Gastroesophageal sphincter (tissue), 4 donors: ENCODE measurements at places on chromosomes 13 and 19. TPM values are rescaled to one million over a fixed set of nuclear protein-coding genes. Genes with fewer than 3 reads are reported as not detected.

DNA sequence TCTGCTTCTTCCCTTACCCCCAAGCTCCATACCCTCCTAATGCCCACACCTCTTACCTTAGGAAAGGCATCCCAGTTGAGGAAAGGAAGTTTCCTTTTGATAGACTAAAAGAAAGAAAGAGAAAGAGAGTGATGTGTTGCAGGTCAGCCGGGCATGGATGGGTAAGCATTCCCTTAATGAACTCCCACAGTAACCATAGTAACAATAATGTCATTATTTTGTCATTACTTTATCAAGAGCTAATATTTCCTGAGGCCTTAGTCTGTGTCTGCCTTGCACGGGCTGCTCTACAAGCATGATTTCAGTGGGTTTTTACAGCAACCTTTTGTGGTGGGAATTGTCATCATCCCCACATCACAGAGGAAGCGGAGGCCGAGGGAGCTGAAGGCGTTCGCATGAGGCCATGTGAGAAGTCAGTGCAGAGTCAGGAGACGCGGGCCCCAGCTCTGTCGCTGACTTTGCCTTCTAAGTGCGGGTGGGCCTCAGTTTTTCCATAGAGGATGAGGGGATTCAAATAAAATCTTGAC, 2.5 kb downstream of the KRTDAP start:
- no peaks in the 10 kb centered on the region for H3K4me1 ChIP-seq
- peaks cover 54% of the 10 kb centered on the region for H3K27me3 ChIP-seq
- H3K4me3 ChIP-seq = no peak overlapping the region

The TMEM145 gene
- not detected for total RNA-seq

DNA sequence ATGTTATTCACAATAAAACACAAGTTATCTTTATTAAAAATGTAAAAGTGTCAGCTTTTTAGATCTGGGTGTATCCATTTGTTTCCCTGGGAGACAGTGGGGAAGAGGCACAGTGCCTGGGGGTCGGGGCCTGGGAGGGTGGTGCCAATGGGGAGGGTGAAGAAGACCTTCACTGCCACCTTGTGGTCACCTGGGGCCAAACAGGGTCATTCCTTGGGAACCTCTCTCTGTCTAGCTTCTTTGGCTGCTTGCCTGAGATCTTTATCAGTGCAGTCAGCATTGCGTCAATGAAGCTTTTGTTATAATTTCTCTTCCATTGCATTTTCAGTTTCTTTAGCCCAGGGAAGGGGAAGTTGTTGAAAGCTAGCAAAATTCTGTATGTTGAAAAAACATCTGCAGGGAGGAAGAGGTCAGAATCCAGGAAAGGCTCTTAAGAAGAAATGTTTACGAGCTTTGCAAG, 39.1 kb downstream of the PCDH8 start:
- no peak overlapping the region for H3K27ac ChIP-seq
- ATAC-seq = no peak
- H3K4me3 ChIP-seq = no peak overlapping the region
- no peaks in the 10 kb centered on the region for H3K36me3 ChIP-seq
- H3K4me1 ChIP-seq = no peaks in the 10 kb centered on the region
- H3K27me3 ChIP-seq = peaks cover 25% of the 10 kb centered on the region

The MBD3L3 gene
- total RNA-seq = not detected

- no peaks in the 10 kb centered on the region for H3K36me3 ChIP-seq
- H3K27ac ChIP-seq = no peak overlapping the region
- H3K4me1 ChIP-seq = peaks cover 5% of the 10 kb centered on the region
- H3K27me3 ChIP-seq = no peaks in the 10 kb centered on the region
- no peak for ATAC-seq
Observed at GRCh38 chr19:801861-802497, 4.7 kb downstream of the PTBP1 start.

The HPN gene
- total RNA-seq = not detected

DNA sequence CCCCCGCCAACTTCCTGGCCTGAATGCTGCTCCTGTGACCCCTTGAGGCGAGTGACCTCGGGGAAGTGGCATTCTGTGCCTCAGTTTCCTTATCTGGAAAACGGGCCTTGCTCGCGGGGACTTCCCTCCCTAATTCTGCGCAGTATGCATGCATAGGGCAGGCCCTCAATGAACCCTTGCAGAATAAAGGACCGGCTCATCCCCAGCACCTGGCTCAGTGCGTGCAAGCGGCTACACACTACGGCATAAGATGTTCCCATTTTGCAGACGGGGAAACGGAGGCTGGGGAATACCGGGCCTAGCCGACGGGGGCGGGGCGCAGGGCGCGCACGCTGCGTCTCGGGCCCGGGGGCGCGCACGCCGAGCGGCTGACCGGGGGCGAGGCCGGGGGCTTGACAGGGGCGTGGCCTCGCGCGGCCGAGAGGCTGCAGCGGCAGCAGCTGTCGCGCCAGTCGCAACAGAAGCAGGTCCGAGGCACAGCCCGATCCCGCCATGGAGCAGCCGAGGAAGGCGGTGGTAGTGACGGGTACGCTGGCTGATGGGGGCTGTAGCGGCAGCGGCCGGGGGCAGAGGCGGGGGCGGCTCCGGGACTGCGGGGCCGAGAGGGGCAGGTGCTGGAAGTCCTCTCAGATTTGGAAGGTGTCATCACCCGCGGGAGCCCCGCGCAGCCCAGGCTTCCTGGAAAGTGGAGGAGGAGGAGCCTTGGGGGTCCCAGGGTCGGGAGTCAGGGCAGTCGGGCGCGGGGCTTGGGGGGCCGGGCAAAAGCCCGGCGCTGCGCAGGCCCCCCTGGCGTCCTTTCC, at the start of gene PGPEP1:
Gene PGPEP1, plus strand, starts transcription at position 409 of the 800 bp plus-strand sequence. Its CDS starts 84 bp downstream, at position 493.
- H3K4me3 ChIP-seq = peak within 1 kb of the TSS; percentile 63
- peak within 1 kb of the TSS; percentile 90 for H3K27ac ChIP-seq
- peak; percentile 79 for ATAC-seq
- no peaks in the 10 kb centered on the region for H3K27me3 ChIP-seq
- peaks cover 49% of the 10 kb centered on the region for H3K4me1 ChIP-seq
- no peaks in the 10 kb centered on the region for H3K36me3 ChIP-seq

The LGI4 gene
- 47.9 TPM for total RNA-seq

The ATP8B3 gene
- 0.35 TPM for total RNA-seq
